ENCODE measurements at places on chromosomes 4 and X.
A peak's percentile ranks its signal among the peaks of the same experiment; 100 is the strongest.

DNA sequence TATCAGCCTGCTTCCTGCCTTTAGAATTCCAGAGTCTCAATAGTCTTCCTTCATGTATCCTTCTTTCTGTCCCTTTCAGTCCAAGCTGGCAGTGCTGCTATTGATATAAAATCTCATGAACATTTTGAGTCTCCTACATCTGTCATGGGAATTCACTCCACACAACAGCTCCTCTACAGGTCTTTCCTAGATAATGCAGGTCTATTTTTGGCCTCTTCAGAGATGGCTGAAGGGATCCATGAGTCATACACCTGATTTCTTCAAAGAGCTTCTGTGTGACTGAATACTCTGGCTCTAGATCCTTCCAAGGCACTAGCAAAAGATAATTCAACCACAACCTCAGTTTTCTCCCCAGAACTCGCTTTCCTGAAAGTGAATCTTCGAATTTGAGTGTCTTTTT, 115.4 kb downstream of the STPG2 start:
- DNase-seq = no peak

DNA sequence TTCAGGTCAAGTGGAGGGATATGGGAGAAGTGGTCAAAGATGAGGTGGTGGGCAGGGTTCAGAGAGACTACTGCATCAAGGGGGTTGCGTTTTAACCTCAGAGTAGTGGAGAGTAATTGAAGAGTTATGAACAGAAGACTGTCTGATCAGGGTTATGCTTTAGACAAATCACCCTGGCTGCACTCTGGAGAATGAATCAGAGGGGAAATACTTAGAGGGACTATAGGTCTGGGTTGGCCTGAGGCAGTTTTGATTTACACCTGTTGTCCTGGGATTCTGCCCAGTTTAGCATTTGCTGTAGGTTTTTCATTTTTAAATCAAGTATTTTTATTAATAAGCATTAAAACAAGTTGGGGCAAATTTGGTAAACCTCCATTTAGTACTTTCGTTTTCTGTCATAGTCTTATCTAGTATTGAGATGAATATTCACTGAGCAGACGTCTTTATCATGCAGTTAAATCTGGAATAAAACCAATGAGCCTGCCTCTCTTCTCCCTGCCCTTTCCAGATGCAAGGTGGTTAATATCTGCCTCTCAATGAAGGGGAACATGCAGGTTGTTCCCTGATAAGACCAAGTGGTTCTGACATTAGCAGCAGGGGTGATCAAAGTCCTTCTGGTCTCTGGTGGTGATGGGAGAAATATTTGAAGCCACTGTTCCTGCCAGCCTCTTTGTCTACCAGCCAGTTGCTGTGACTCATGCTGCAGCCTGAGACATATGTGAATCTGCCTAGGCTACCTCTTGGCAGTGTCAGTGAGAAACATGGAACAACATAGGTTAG, 116.0 kb upstream of the RPS6KA3 start:
- no peak for DNase-seq

DNA sequence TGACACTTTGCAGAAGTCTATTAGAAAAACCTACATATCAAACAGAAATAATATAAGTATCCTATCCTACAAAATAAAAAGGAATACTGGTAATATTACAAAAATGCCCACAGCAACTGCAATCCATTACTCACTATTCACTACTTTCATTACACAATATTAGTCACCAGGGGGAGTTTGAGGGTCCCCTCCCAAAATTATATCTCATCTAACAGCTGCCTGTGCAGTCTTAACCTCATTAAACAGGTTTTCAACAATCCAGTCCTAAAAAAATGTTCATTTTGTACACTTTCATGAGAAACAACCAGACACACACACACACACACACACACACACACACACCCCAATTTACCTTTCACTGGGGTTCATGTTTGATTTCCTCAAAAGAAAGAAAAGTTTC, 2.9 kb downstream of the CLOCK start:
- DNase-seq = no peak

GRCh38 chr4:82437285-82438005, 7.1 kb downstream of the ENOPH1 start:
- no peak for DNase-seq

DNA sequence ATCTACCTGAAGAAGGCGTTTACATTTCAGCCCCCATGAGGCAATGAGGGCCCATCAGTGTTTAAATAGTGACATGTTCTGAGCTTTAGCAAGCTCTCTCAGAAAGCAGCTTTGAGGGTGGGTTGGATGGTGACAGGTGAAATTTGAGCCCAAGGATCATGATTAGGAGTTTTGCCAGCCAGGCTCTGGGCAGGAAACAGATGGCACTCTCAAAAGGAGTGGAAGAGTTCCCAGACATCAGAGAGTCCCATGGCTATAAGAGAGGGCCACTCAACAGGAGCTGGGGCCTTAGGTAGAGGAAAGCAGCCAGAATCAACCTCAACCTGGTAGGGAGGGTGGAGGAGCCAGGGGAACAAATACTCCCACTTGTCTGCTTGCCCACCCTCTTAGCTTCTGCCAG, 499.8 kb downstream of the MID1IP1 start:
- DNase-seq = peak; percentile 63

DNA sequence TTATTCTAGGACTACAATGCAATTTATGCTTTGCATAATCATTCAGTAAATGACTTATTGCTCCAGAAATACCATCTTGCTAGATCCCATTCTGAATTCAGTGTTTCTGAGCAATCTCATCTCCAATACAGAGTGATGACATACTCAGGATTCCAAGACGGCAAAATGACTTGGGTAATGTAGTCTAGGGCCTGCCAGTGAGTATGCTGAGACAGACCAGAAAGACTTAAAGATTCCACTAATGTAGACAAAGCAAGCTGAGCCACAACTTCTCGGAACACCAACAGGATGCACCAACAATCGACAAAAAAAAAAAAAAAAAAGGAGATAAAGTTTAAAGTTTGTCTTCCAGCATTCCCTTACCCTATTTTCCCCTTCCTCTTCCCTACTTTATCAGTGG, 919 bp upstream of the SEC24B start:
- no peak for DNase-seq

- DNase-seq = no peak
These were observed 640.8 kb upstream of the INTU start for GRCh38 chr4:126991965-126992364.

GRCh38 chr4:87985097-87985886, 9.8 kb downstream of the SPP1 start:
- peak; percentile 61 for DNase-seq

DNA sequence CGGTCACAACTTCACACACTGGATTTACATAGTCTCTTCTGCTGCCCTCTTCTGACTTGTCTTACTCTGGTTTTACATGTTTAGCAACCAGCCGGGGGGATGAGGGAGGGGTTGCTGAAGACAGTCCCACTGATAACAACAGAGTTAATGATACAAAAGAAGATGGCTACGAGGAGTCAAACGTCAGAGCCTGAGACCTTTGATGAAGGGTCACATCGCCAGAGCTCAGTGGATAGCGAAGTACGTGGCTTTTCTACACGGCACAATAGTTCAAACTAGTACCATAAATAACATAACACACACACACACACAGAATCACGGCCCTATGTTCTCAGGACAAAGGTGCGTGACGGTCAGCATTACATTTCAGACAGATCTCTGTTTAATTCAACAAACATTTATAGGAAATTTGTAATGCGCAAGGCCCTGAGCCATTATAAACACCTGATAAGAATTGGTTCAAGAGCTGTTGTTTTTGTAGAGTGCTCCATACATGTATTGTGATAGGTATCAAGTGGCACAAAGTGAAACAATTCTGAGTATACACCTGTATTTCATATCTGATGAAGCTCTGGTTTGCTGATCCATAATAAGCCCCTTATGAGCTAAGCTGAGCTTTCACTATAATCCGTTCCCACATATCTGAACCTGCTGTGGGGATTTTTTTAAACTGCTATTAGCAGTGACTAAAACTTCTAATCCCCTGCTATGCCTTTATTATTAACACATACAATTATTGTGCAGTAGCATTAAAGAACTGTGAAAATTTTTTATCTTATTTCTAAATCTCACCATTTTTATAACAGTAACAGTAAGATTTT, 100.0 kb downstream of the NR3C2 start:
- no peak for DNase-seq

GRCh38 chr4:24472161-24472510, 112.2 kb downstream of the DHX15 start:
- peak; percentile 39 for DNase-seq

DNA sequence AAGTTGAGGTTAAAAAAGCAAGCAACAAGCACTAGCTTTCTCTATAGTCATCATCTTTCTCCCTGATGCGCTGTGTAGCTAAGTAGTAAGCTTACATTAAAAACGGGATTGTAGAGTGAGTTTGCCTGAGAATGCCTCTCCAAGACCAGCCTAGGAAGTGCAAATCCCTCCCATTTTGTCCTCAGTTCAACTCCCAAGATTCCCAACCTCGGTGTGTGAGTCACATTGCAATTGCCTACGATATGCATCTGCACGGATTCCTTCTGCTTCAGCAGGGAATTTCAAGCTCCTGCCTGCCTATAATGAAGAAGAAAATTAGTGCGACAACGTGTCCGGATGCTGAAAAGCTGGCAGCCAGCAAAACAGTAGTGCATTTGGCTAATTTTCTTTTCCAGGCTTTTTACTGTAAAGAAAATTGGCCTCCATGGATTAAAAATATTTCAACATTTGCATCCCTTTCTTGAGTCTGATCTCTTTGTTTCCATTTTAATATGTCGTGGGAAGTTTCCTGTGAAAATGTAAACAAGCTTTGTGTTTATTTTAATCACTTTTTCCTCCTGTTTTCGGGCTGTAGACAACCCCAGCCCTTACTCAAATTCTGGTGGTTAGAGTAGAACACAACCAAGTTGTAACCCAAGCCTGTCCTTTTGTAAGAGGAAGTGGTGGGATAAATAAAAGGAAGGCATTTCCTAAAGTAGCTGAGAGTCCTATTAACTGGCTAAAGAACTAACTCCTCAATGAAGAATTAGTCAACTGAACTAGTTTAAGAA, 58.4 kb upstream of the TET2 start:
- no peak for DNase-seq

DNA sequence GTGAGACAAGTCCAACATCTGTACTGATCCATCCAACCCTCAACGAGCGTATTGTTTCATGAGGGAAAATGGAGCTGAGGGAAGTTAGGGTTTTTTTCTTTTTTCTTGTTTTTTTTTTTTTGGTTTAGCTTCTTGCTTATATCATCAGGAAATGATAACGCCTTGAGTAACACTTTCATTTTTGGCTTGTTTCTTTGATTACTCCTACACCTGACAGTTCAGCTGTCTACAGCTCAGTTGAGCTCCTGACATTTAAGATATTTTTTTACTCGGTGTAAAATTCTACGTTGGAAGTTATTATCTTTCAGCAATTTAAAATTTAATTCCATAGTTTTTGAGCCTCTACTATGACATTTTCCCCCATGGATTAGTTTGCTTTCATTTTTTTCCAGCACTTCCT, 691.0 kb upstream of the HTR2C start:
- DNase-seq = no peak

GRCh38 chr4:139720806-139721205, 55.2 kb downstream of the MGST2 start:
- DNase-seq = no peak

DNA sequence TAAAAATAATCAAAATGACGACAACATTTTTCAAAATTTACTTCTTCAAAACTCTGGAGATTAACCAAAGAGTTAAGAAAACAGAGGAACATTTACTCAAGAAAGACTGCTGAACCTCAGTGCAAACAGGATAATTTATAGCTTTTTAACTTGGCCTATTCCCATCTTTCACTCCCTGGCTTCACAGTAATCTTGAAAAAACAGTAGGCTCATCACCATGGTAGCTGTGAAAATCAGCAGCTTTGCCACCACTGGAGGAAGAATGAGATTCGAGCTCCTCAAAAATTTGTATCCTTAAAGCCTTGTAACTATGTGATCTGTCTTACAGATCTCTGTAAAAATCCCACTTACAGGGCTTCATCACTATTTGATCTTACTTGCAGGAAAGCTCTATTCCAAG, 447.7 kb upstream of the CTSO start:
- no peak for DNase-seq

DNA sequence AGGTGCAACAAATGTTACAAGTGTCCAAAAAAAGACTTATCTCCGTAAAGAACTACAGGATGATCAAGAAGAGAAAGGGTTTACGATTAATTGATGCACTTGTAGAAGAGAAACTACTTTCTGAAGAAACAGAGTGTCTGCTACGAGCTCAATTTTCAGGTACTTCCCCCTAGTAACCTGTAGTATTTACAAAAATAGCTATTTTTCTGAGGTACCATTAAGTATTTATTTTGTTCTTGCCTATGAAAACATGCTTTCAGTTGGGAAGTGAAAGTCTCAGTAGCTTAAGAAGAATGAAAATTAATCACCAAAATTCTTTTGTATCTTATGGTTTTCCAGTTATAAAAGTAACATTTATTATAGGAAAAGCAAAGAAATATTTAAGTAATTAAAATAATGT, 5.9 kb downstream of the THAP9 start:
- DNase-seq = no peak

GRCh38 chrX:39592776-39593175, 505.0 kb downstream of the BCOR start:
- no peak for DNase-seq

GRCh38 chr4:88820698-88821415, 123.2 kb upstream of the NAP1L5 start:
- no peak for DNase-seq

Data from NCI-H2081 (cell line).